ENCODE measurements at places on chromosomes 4 and X. TPM values are rescaled to one million over a fixed set of nuclear protein-coding genes. Genes with fewer than 3 reads are reported as not detected.

DNA sequence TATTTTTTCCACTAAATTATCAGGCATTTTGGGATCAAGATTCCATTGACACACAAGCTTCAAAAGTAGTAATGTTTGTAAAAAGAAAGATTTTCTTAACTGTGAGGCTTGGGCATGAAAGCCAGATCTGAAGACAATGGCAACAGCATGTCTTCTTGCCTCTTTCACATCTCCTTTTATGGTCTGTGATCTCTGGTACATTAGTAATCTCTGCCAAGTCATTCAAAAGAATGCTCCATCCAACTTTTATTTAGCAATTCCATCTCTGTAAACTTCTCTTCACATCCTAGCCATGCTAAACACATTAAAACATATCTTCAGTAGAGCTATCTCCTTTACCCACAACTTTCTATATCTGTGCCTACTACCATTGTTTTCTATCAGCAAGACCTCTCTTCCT lies 465.4 kb downstream of the FAT4 start:
- H3K4me3 ChIP-seq, result no peak overlapping the region
- H3K36me3 ChIP-seq, result no peaks in the 10 kb centered on the region
- DNase-seq, result no peak
- no peaks in the 10 kb centered on the region for H3K27me3 ChIP-seq

DNA sequence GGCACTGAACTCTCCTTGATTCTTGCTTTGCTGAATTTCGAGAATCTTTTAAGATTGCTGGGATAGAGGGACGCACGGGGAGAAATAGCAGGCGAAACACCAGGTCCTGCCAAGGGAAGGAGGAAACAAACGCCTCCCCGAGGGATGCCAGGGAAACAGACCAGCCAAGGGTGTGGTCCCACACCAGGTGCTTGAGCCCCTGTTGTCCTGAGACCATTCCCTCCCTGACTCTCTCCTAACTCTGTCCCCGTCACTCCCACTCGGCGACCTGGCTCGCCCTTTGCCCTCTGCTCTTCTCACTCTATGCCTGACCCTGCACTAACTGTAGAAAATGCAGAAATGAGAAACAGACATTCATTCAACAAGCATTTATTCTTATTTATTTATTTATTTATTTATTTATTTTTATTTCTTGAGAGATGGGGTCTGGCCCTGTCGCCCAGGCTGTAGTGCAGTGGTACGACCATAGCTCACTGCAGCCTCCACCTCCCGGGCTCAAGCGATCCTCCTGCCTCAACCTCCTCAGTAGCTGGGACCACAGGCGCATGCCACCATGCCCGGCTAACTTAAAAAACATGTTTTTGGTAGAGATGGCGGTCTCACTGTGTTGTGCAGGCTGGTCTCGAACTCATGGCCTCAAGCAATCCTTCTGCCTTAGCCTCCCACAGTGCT lies 16.2 kb downstream of the CTAG1B start:
- no peak overlapping the region for H3K4me3 ChIP-seq
- no peak overlapping the region for H3K27ac ChIP-seq
- no peaks in the 10 kb centered on the region for H3K27me3 ChIP-seq
- no peaks in the 10 kb centered on the region for H3K4me1 ChIP-seq

DNA sequence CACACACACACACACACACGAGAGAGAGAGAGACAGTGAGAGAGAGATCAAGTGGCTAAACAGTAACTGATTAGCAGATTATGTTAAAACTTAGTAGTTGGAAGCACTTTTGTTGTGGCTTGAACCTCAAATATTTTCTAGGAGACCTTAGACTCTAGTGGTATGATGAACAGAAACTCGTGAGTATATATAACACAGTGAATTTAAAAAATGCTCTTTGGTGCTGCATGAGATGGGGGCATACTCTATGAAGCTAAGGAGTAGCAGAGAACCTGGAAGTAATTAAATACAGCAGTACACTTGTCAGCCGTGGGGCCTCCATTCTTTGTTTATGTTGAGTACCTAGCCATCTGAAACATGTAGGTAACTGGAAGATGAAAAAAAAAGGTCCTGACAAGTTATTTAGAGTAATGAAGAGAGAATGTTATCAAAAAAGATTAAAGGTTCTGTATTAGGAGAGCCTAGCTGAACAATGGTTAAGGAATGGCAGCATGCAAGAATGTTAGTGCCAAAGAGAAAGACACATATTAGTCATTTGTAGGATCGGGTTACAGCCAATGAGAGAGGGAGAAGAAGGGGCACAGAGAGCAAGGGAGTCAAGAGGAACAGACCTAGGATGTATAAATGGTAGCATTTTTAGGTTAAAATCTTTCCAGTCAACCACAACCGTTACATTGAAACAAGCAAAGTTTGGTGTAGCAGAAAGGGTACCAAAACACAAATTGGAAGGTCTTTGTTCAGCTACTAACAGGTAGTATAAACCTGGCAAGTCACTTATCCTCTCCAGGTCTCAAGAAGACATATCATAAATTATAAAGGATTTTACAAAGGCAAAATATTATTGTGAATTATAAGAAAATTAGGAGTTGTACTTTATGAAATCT lies 316.7 kb upstream of the DIPK2B start:
- no peaks in the 10 kb centered on the region for H3K36me3 ChIP-seq
- no peak for DNase-seq
- H3K27ac ChIP-seq, result no peak overlapping the region
- peaks cover 23% of the 10 kb centered on the region for H3K4me1 ChIP-seq

DNA sequence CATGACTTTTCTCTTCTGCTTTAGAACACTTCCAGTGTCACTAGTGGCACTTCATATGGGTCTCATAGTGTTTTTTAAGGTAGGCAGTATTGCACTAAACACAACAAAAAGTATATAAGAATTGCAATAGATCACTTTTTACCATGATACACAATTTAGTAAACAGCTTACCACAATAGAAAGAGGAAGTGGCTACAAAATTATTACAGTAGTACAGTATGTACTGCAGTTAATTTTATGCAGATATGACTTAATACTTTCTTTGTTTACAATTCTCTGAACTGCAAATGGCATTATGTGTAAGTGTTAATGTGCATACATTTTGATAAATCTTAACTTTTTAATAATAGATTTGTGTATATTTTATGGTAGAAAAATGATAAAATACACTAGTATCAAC lies 157.3 kb downstream of the RRAGB start:
- no peak overlapping the region for H3K27ac ChIP-seq
- no peaks in the 10 kb centered on the region for H3K36me3 ChIP-seq
- no peaks in the 10 kb centered on the region for H3K4me1 ChIP-seq
- DNase-seq, result no peak

- H3K4me3 ChIP-seq, result no peak overlapping the region
- H3K4me1 ChIP-seq, result no peaks in the 10 kb centered on the region
- peaks cover 10% of the 10 kb centered on the region for H3K27me3 ChIP-seq
- H3K36me3 ChIP-seq, result peaks cover 3% of the 10 kb centered on the region
These were observed 31.2 kb downstream of the PDE5A start for GRCh38 chr4:119597377-119597776.

- H3K27ac ChIP-seq, result no peak overlapping the region
- no peak overlapping the region for H3K4me3 ChIP-seq
- peaks cover 6% of the 10 kb centered on the region for H3K4me1 ChIP-seq
These were observed 52.0 kb downstream of the RTL9 start for GRCh38 chrX:110410603-110411002.

GRCh38 chr4:11402192-11402591 lies 26.5 kb downstream of the HS3ST1 start:
- H3K4me1 ChIP-seq, result no peaks in the 10 kb centered on the region
- no peaks in the 10 kb centered on the region for H3K27me3 ChIP-seq
- no peak overlapping the region for H3K27ac ChIP-seq
- no peaks in the 10 kb centered on the region for H3K36me3 ChIP-seq
- no peak for DNase-seq

DNA sequence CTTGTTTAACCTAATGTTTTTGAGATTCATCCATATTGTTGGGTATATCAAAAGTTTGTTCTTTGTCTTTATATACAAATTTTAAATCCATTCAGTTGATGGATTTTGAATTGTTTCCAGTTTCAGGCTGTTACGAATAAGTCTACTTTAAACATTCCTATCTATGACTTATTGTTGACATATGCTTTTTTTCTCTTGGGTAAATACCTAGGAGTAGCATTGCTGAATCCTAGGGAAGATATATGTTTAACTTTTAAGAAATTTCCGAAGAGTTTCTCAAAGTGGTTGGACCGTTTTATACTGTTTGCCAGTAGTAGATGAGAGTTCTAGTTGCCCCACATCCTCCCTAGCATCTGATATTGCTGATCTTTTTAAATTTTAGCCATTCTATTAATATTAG lies 60.9 kb upstream of the IL13RA1 start:
- no peaks in the 10 kb centered on the region for H3K27me3 ChIP-seq
- no peak for DNase-seq
- H3K27ac ChIP-seq, result no peak overlapping the region
- H3K4me1 ChIP-seq, result peaks cover 4% of the 10 kb centered on the region
- H3K36me3 ChIP-seq, result peaks cover 23% of the 10 kb centered on the region

- H3K27ac ChIP-seq, result no peak overlapping the region
- no peaks in the 10 kb centered on the region for H3K27me3 ChIP-seq
- no peak for DNase-seq
- no peak overlapping the region for H3K4me3 ChIP-seq
These were observed 354.9 kb downstream of the CAMK2D start for GRCh38 chr4:113406723-113407016.

- peaks cover 32% of the 10 kb centered on the region for H3K4me1 ChIP-seq
- DNase-seq, result peak; percentile 71
- no peak overlapping the region for H3K4me3 ChIP-seq
- H3K27me3 ChIP-seq, result no peaks in the 10 kb centered on the region
- H3K27ac ChIP-seq, result no peak overlapping the region
- peaks cover 10% of the 10 kb centered on the region for H3K36me3 ChIP-seq
These were observed 2.5 kb downstream of the COQ2 start for GRCh38 chr4:83282049-83282535.

GRCh38 chr4:172207886-172208285 lies 394.7 kb downstream of the GALNTL6 start:
- no peaks in the 10 kb centered on the region for H3K27me3 ChIP-seq
- no peak for DNase-seq
- no peaks in the 10 kb centered on the region for H3K4me1 ChIP-seq
- no peak overlapping the region for H3K27ac ChIP-seq
- H3K4me3 ChIP-seq, result no peak overlapping the region

DNA sequence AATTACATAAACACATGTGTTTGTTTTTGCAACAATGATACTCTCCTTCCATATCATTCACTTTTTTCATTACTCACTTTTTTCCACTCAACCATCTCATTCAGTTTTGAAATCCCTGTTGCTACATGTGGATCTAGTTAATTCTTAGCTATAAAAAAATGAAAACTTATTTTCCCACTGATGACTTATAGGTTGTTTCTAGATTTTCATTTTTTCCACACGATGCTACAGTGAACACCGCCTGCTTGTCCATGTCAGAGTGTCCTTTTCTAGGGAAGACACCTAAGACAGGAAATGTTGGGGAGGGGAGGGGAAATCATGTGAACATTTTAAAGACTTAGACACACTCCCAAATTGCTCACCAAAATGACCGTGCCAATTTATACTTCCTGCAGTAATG lies 70.2 kb downstream of the SUPT20HL2 start:
- H3K4me3 ChIP-seq, result no peak overlapping the region
- H3K36me3 ChIP-seq, result no peaks in the 10 kb centered on the region
- no peak overlapping the region for H3K27ac ChIP-seq
- H3K27me3 ChIP-seq, result no peaks in the 10 kb centered on the region
- H3K4me1 ChIP-seq, result peaks cover 11% of the 10 kb centered on the region
- no peak for DNase-seq

- H3K27ac ChIP-seq, result peak overlapping the region; percentile 95
- H3K4me1 ChIP-seq, result peaks cover 30% of the 10 kb centered on the region
- H3K36me3 ChIP-seq, result no peaks in the 10 kb centered on the region
- peaks cover 5% of the 10 kb centered on the region for H3K27me3 ChIP-seq
- H3K4me3 ChIP-seq, result peak overlapping the region; percentile 81
These were observed 355 bp downstream of the SCML1 start for GRCh38 chrX:17737710-17737985.

DNA sequence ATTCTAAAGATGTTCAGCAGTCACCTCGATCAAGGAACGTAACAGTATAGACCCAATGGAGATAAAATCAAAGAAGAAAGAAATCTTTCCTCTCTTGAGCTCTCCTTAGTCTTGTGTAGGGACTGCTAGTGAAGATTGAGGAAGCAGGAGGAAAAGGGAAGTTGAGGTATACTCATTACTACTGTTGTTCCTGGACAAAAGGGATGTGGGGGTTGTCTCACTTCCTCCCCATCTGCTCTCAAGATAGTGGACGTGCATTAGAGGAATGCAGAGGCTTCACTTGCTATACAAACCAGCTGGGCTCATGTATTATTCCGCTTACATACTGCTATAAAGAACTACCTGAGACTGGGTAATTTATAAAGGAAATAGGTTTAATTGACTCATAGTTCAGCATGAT lies 208.9 kb upstream of the ARHGEF9 start:
- H3K4me1 ChIP-seq, result no peaks in the 10 kb centered on the region
- H3K4me3 ChIP-seq, result no peak overlapping the region
- H3K27ac ChIP-seq, result no peak overlapping the region
- no peak for DNase-seq

DNA sequence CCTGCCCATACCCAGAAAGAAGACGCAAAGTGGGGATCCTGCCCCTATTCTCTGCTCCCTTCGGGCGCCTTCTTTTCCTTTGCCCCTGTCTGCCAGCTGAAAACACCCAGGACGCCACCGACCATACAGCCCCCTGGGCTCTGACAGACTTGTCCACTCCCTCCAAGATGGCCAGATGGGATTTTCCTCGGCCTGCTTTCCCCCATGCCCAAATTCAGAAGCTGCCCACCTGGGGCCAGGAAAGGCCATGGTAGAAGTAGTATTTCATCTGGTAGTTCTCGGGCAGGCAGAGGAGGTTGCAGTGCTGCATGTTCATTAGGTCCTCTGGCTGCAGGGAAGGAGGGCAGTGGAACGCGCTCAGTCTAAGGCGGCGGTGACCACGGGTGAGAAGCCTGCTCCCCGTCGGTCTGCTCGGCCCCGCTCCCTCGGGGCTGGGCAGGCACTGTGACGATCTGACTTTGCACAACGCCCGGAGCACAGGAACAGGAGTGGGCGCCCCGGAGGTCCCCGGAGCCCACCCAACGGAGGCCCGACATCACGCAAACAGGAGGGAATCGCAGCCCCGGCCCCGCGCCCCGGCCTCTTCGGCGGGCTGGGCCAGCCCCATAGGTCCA lies 582 bp downstream of the NAA10 start:
- no peak for DNase-seq
- peak overlapping the region; percentile 81 for H3K4me3 ChIP-seq
- H3K36me3 ChIP-seq, result peaks cover 5% of the 10 kb centered on the region
- H3K4me1 ChIP-seq, result peaks cover 21% of the 10 kb centered on the region

DNA sequence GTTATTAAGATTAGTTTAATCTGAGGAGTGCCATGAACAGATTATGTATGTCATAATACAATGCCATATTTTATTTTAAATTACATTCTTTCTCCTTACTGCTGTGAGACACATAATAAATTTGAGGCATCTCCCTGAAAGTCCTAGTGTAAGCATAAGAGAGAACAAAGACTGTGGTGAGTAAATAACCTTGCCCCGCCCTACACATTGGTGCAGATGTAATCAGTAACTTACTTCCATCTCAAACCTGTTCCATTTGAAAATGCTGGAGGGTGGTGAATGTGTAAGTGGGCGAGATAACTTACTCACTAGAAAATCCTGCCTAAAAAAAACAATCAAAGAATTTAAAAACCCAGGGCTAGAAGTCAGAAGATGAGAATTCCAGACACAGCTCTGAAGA lies 338.1 kb upstream of the SLIT2 start:
- H3K36me3 ChIP-seq, result no peaks in the 10 kb centered on the region
- H3K4me1 ChIP-seq, result no peaks in the 10 kb centered on the region
- no peak overlapping the region for H3K4me3 ChIP-seq
- no peaks in the 10 kb centered on the region for H3K27me3 ChIP-seq

The EGF gene
- total RNA-seq, result 0.34 TPM

The MGST2 gene
- total RNA-seq, result 28.9 TPM

The EXOC1L gene
- total RNA-seq, result not detected

The CCDC110 gene
- 0.34 TPM for total RNA-seq

The FRMD7 gene
- total RNA-seq, result not detected

The RTL5 gene
- 0.33 TPM for total RNA-seq
